T-helper 2 cell treated with Interferon-gamma antibody and Interleukin-4, amounts not matched to agents 5 μg/mL and 100 μg/mL, for 36 hours (primary cell): ENCODE measurements at places on chromosomes 2 and 18.

GRCh38 chr2:213703406-213704098, 419.3 kb downstream of the SPAG16 start:
- DNase-seq, result no peak

GRCh38 chr18:62420513-62421209, 95.6 kb downstream of the TNFRSF11A start:
- DNase-seq, result peak; percentile 81

- no peak for DNase-seq
These were observed 889 bp downstream of the ZC3H15 start for GRCh38 chr2:186486651-186487647.

GRCh38 chr2:190519975-190520767, 14.4 kb downstream of the NEMP2 start:
- DNase-seq, result no peak
